ENCODE measurements at places on chromosomes 5 and 9.

- DNase-seq: peak; percentile 65
Measured at GRCh38 chr5:176436656-176437055, 11.5 kb upstream of the FAF2 start.

DNA sequence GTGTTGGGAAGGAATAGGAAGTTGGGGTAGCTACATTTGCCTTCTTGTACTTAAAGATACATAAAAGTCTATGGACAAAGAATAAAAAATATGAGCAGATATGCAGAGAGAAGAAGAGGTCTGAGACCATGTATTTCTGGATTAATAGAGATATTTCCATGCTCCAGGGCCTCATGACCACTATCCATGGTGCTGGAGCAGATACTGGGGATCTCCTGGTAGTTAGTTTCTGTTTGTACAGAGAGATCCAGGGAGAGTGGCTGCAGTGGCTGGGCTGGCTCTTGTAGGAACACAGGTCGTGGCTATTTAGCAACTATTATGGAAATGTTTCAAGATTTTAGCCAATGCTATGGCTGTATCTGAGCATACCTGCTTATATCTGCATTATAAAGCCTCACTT lies 184.2 kb upstream of the TMEM161B start:
- no peak for DNase-seq

DNA sequence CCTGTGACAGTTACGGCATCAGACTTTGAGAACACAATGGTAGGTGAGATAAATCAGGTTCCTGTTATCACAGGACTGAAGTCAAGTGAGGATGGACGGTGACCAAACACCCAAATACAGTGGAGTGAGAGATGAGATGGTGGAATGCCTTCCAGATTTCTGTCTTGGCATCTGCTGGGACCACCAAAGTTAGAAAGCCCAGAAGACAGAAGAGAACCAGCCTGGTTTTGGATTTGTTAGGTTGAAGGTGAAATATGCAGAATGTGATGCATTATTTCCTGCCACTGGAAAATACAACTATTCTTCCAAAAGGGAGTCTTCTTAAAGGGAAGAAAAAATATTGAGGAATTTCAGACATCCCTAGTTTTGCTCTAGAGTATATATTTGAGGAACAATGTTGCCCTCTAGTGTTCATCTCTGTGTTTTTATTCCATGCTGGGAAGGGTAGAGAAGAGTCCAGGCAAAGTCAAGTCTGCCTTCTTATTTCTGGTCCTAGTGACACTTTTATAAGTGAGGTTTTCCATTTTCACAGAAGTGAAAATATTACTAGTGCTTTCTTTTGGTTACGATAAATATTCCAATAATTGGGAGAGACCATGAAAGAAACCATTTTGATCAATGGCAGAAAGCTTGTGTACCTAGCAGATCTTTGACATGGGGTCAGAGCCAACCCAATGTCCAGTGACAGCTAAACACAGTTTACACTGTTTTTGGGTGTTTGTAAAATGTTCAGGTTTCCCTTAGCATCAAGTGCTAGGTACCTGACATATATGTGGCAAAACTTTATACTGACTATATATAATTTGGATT lies 142.3 kb upstream of the ANKH start:
- DNase-seq: no peak

GRCh38 chr5:133708331-133708850 lies 96.0 kb upstream of the FSTL4 start:
- no peak for DNase-seq

- DNase-seq: no peak
Measured at GRCh38 chr5:137015540-137016116, 483.5 kb downstream of the SPOCK1 start.

- peak; percentile 18 for DNase-seq
Measured at GRCh38 chr5:159826351-159827214, 89.7 kb upstream of the ADRA1B start.

Measured in AG08396 (cell line).